ENCODE measurements at places on chromosomes 5 and 9. TPM values are rescaled to one million over a fixed set of nuclear protein-coding genes. Genes with fewer than 3 reads are reported as not detected.

The EIF4E1B gene
- not detected for total RNA-seq

The CCDC183 gene
- 0.37 TPM for total RNA-seq

The RELL2 gene
- 4.9 TPM for total RNA-seq

The GADD45G gene
- total RNA-seq = 0.66 TPM

The GAS1 gene
- 40.2 TPM for total RNA-seq

The CCIN gene
- total RNA-seq = 8.5 TPM

The CNTNAP3B gene
- total RNA-seq = 14.5 TPM

The FAM78A gene
- 0.37 TPM for total RNA-seq

The CCDC171 gene
- 4.5 TPM for total RNA-seq

The LHX6 gene
- under 0.01 TPM for total RNA-seq

The DOCK8 gene
- 0.89 TPM for total RNA-seq

Data from uterine smooth muscle cell (primary cell).